ENCODE measurements at places on chromosomes 7 and 10. TPM values are rescaled to one million over a fixed set of nuclear protein-coding genes. Genes with fewer than 3 reads are reported as not detected.
A peak's percentile ranks its signal among the peaks of the same experiment; 100 is the strongest.

PDE6C gene
- 0.09 TPM for polyA plus RNA-seq

C10orf67 gene
- 11.1 TPM for polyA plus RNA-seq

DNA sequence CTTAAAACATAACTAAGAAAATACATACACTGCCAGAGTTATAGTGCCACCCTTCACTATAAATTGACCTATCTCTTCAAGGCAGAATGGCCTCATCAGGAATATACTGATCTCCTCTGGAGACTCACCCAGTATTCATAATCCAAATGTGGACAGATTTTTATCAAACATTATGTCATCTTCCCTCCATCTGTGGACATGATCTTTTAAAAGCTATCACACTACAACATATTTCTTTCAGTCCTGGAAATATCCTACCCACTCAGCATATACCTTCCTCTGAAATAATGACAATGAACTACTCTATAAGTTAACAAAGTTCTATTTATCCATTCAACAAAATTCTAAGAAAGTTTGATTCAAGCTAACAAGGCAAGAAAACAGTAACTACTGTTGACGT is 3.2 kb downstream of the ZNF800 start:
- DNase-seq = no peak

DNA sequence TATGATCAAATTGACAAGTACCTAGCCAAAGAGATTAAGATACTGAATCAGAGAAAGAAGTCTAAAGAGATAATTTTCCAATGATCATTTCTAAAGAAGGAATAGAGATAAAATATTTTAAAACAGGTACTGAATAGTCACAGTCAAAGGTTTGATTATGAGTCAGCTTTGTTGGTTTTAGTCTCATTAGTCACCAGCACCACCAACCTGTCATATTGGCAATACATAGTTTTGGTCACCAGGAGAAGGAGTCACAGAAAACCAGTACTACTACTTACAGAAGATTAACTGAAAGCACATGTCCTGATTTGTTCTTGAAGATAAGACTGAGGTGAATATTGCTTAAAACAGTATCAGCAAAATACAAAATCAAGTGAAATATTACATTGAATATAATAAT is 34.6 kb downstream of the ZEB1 start:
- no peak for DNase-seq

DNA sequence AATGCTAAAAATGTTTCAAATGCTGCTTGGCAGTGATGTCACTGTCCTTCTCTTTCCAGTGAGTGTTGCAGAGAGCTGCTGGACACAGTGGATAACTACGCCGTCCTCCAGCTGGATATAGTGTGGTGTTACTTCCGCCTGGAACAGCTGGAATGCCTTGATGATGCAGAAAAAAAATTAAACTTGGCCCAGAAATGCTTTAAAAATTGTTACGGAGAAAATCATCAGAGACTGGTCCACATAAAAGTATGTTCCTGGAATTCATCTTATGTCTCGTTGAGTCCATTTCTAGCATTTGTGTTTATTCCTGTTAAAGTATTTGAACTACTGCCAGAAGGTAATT is 25.2 kb downstream of the NUB1 start:
- DNase-seq = no peak

HOXA5 gene
- polyA plus RNA-seq = 7.6 TPM

- no peak for DNase-seq
Measured at GRCh38 chr10:125983161-125983560, 86.8 kb downstream of the FANK1 start.

- DNase-seq = peak; percentile 51
Measured at GRCh38 chr10:48227213-48227612, 47.3 kb downstream of the FRMPD2 start.

SEC31B gene
- polyA plus RNA-seq = 23.1 TPM

DNA sequence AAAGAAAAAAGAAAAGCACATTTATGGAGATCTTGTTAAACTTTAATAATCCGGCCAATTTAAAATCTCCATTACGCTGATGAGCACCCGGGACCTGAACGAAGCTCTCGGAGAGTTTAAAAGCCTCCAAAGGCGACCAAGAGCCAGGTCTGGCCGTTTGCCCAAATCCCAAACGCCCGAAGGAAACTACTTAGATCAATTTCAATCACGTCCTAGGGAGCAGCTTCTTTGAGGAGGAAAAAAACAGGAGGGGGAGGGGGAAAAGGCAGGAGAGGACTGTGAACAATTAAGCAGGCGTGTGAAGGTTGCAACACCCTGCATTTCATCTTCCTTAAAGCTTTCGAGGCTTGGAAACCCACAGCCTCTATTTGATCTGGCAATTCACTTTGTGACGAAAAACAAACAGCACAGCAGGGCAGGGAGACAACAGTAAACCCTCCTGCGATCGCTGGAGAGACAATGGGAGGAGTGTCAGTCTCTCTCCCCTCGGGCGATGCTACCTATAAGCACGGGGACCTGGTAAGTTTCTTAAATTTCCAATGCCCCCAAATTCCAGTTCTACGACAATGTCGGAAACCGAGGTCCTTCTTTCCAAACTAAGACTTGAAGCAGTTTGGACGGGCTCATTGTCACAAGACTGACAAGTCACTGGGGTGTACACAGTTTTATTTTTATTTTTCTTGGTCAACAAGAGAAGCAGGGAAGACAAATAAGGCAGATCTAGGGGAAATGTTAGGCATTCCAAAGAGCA is 1.2 kb downstream of the KLF6 start:
- peak; percentile 75 for DNase-seq

DNA sequence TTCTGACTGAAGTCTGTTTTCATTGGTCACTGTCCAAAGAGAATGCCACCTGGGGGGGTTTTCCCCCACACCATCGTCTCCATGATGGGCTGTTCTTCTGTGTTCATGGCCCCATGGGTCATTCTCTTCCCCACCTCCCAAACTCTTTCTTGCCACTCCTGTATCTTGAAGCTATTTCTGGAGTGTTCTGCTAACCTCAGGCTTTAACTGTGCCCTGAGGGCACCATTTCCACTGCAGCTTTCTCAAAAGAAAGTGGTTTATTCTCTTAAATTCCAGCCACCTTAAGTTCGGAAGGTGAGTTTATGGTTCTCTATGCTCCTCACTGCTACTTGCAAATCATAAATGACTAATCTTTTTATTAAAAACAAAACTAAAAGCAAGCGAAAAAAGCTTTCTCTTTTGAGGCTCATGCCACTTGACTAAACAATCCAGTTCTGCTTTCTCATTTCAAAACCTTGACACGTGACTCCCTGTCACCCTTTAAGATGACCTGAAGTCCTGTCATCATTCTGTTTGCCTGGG is 7.4 kb upstream of the APBB1IP start:
- no peak for DNase-seq

- no peak for DNase-seq
Measured at GRCh38 chr7:99485094-99485493, 12.4 kb downstream of the ZNF789 start.

Measured in testis (tissue), 5 donors.